ENCODE measurements at places on chromosomes 7 and 10.

DNA sequence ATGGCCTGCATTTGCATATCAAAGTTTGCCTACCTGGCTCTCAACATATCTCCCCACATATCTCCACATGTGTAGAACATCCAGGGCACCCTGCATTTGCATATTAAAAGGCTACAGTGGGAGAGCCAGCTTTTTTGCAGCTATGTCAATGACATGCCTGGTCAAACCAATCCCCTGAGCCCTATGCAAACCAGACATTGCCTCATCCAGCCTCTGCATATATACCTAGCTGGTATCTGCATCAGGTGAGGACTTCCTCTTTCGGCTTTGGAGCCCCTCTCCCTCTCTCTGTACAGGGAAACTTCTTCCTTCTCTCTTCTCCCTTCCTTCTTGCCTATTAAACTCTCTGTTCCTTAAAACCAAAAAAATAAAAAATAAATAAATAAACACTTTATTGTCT, 142.7 kb upstream of the STEAP4 start:
- DNase-seq = no peak

DNA sequence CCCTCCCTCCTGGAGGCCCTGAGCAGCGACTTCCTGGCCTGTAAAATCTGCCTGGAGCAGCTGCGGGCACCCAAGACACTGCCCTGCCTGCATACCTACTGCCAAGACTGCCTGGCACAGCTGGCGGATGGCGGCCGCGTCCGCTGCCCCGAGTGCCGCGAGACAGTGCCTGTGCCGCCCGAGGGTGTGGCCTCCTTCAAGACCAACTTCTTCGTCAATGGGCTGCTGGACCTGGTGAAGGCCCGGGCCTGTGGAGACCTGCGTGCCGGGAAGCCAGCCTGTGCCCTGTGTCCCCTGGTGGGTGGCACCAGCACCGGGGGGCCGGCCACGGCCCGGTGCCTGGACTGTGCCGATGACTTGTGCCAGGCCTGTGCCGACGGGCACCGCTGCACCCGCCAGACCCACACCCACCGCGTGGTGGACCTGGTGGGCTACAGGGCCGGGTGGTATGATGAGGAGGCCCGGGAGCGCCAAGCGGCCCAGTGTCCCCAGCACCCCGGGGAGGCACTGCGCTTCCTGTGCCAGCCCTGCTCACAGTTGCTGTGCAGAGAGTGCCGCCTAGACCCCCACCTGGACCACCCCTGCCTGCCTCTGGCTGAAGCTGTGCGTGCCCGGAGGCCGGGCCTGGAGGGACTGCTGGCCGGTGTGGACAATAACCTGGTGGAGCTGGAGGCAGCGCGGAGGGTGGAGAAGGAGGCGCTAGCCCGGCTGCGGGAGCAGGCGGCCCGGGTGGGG, 2.2 kb downstream of the TRIM56 start:
- no peak for DNase-seq

- DNase-seq = no peak
These were observed 77.7 kb downstream of the RBM33 start for GRCh38 chr7:155722118-155722517.

- no peak for DNase-seq
These were observed 180.1 kb upstream of the CCDC6 start for GRCh38 chr10:60086421-60086820.

GRCh38 chr7:26948617-26949118, 84.3 kb upstream of the SKAP2 start:
- no peak for DNase-seq

DNA sequence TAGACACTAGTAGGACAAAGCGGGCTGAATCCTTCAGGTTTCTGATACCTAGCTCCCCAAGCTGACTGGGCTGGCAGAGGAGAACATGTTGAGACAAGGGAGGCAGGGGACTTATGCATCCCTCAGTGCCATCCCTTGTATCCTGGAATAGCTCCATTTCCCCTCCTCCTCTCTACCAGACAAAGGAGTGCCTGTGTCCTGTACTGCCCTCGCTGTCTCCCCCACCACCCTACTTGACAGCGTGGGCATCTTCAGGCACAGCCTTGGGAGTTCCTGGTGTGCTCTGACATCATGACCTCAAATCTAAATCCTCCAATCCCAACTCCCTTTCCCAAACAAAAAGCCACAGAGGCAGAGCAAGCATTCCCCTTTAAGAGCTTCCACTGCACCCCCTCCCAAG, 9.0 kb downstream of the SFXN3 start:
- DNase-seq = peak; percentile 68

GRCh38 chr10:133221331-133221730, 8.7 kb upstream of the UTF1 start:
- no peak for DNase-seq

- no peak for DNase-seq
These were observed 16.7 kb downstream of the WIPI2 start for GRCh38 chr7:5206686-5207085.

DNA sequence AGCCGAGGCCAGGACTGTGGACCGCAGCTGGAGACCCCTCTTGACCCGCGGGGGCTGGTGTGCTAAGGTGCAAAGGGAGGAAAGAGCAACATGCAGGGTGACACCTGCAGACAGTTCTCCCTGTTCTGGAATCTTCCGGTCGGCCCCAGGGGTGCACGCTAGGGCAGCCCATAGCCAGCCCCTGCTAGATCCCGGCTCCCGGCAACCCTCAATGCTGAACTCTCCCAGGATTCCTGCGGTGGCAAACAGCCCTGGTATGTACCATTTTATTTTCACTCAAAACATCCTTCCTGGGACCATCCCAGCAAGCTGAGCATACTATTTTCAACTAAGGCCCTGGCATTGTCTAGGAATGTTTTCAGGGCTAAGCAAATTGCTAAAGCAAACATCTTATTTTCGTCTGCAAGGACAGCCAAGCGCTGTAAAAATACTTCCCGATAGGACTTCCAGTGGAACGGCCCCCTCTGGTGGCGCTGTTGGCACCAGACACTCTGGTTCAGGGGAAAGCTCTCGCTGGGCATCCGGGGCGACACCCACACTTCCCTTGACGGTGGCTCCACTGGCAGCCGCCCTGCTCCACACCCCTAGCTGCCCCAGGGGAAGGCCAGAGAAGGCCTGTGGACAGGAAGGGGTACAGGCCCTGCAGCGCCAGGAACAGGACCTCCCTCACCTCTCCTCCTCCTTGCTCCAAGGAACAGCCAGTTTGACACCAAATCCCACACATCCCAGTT, 99.4 kb downstream of the CTBP2 start:
- DNase-seq = peak; percentile 89

DNA sequence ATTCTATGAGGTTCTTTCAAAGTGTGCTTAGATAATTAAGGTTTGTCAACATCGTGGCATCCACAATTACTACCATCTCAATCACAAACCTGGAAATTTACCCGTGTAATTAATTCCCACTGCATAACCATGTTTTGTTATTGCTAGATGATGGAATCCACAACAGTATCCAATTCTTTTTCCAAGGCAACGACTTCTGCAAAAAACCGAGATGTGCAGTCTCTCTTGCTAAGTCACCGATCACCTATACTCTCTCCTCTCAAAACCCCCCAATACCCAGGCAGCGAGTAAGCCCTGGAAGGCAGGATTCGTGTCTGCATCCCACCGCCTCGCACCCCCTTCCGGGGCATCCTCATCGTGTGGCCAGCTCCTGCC, 678 bp upstream of the EIF4H start:
- DNase-seq = no peak

- no peak for DNase-seq
These were observed 146.8 kb downstream of the FZD1 start for GRCh38 chr7:91411060-91411459.

DNA sequence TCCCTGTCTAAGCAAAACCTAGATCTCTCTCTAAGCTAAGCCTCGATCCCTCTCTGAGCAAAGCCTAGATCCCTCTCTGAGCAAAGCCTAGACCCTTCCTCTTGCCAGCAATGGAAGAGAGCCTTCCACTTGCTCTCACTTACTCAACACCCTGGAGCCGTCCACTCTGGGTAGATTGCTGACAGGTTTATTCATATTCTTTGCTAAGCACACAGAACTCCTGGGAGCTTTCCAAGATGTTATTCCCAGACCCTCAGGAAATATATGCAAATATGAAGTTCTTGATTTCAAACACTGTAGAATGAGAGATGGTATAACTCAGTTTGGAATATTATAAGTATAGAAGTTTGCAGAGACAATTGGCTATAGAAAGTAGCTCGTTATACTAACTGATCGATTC, 503.8 kb upstream of the CELF2 start:
- no peak for DNase-seq

- DNase-seq = no peak
These were observed 99.4 kb downstream of the RSU1 start for GRCh38 chr10:16717622-16718395.

- DNase-seq = no peak
These were observed 158.5 kb upstream of the YAE1 start for GRCh38 chr7:39407723-39408122.

DNA sequence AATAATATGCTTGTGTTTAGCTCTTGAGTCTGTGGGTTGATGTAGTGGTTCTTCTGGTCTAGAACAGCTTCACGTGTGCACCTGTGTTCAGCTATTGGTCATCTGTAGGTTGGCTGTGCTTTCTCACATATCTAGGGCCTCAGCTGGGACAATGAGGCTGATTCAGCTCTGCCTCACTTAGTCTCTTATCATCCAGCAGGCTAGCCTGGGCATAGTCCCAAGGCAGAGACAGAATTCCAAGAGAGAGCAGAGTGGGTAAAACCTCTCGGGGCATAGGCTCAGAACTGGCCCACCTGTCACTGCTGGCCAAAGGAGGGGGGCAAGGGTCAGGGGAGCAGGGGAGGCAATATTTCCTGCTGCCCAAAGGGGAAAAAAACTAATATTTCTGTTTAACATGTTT, 32.0 kb upstream of the MXI1 start:
- DNase-seq = no peak

DNA sequence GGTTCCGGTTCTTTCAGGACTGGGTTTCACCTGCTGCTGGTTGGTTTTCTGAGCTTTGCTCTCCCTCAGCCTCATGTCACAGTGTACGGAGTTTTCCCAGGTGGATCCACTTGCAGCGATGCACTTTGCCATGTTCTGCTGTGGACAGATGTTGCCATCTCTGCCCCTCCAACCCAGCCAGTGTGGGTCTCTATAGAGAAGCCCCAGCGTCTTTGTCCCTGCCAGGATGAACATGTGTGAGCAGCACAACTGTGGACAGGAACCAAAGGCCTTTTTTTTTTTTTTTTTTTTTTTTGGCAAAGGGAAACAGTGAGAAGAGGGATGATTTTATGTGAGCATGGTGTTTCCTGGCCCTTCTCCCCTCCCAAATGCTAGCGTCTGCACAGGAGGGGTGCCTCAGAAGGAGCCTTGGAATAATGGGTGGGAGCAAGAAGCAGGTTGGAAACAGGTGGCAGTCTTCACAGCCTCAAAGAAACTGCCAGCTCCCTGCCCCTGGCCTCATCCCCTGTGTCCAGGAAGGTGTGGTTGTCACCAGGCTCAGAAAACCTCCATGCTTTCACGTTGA, 106.5 kb downstream of the RPS24 start:
- no peak for DNase-seq

GRCh38 chr10:13803566-13804554, 217.1 kb downstream of the PRPF18 start:
- DNase-seq = no peak
